PC-3 (cell line): ENCODE measurements at places on chromosomes 4 and X. TPM values are rescaled to one million over a fixed set of nuclear protein-coding genes. Genes with fewer than 3 reads are reported as not detected.

The MAMLD1 gene
- total RNA-seq: 2.8 and 3.6 TPM in 2 replicates

The MAGEE2 gene
- total RNA-seq: not detected in 2 replicates

The FDCSP gene
- not detected in 2 replicates for total RNA-seq

The SYP gene
- total RNA-seq: 0.29 and 0.47 TPM in 2 replicates

The XAGE1A gene
- not detected in 2 replicates for total RNA-seq

The KLKB1 gene
- total RNA-seq: not detected in 2 replicates

The CXorf49B gene
- total RNA-seq: not detected in 2 replicates

The BTK gene
- total RNA-seq: not detected in 2 replicates

The AWAT1 gene
- not detected in 2 replicates for total RNA-seq

The GPR143 gene
- total RNA-seq: 0.47 and 0.52 TPM in 2 replicates

The ANXA10 gene
- total RNA-seq: 0.47 and 0.92 TPM in 2 replicates

The AVPR2 gene
- total RNA-seq: not detected in 2 replicates

The DUSP9 gene
- 10.7 and 13.0 TPM in 2 replicates for total RNA-seq

The RNF150 gene
- 0.55 and 0.58 TPM in 2 replicates for total RNA-seq

- DNase-seq: peak; percentile 89
These were observed 2.8 kb downstream of the VEGFC start for GRCh38 chr4:176789955-176790354.

- no peak for DNase-seq
These were observed 37.3 kb upstream of the MBTPS2 start for GRCh38 chrX:21802054-21802670.

DNA sequence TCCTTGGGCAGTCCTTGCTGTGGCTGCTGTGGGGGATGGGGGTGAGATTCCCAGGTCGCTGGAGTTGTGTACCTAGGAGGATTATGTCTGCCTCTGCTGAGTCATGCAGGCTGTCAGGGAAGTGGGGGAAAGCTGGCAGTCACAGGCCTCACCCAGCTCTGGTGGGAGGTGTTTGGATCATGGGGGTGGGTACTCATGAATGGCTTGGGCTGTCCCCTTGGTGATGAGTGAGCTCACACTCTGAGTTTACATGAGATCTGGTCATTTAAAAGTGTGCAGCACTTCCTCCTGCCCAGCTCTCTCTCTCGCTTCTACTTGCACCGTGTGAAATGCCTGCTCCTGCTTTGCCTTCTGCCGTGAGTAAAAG, 24.6 kb upstream of the PDLIM3 start:
- peak; percentile 49 for DNase-seq

- no peak for DNase-seq
These were observed 6.7 kb upstream of the CD38 start for GRCh38 chr4:15771216-15772058.

DNA sequence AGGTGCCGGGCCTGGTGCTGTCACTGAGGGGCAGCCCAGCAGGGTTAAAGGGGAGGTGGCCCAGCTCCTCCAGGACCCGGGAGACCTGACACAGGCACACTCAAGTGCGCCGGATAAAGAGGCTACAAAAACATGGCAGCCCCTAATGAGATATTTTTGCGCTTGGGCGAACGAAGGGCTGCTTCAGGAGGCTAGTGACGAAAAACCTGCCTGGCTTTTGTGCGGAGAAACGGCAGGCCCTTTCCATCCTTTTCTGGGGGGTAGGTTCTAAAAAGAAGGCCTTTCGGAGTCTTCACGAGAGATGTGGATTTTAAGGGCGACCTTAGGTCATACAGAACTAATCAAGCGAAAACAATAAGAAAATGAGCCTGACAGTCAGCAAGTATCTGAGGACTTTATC, 35.5 kb downstream of the HELT start:
- no peak for DNase-seq

DNA sequence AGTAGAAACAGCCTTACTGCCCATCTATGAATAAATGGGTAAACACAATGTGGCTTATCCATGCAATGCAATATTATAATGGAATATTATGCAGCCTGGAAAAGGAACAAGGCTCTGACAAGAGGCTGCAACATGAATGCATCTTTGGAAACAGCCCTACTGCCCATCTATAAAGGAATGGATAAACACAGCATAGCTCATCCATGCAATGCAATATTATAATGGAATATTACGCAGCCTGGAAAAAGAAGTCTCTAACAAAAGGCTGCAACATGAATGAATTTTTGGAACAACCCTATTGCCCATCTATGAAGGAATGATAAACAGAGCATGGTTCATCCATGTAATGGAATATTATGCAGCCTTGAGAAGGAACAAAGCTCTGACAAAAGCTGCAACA, 161.0 kb downstream of the CRLF2 start:
- no peak for DNase-seq

GRCh38 chr4:184536065-184536880, 61.9 kb upstream of the IRF2 start:
- peak; percentile 4 for DNase-seq

DNA sequence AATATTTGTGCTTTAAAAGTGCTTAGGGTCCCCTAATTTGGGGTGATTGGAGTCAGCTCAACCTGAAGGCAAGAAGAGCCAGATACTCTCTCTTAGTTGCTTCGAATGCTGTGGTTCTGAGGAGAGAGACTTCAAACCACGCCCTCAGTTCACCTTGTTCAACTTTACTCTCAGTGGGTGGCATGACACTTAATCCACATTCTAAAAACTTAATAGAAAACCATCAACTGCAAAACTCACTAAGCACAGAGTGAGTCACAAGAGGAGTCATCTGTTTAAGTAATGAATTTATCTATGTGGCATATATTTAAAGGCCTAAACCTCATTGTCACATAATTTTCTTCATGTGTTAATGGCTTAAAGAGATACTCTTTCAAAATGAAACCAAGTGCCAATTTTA, 99.5 kb upstream of the SLC4A4 start:
- peak; percentile 75 for DNase-seq

GRCh38 chrX:80432441-80432840, 12.2 kb downstream of the TENT5D start:
- no peak for DNase-seq

DNA sequence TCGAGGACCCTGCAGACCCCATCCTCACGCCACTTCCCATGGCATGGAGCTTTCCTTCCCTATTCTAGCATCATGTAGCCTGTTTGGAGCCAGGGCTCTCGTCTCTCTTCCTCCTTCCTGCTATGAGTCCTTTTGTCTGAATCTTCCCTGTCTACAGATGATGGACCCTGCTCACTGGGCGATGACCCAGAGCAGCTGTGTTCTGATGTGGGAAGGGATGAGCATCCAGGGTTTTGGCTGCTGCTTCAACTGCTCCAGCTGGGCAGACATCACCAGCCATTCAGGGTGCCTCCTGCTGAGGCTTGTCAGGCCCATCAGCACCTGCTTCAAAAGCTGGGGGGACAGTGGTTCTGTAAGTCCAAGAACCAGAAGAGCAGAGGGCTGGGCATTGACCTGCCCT, 3.2 kb upstream of the CCKAR start:
- DNase-seq: no peak

DNA sequence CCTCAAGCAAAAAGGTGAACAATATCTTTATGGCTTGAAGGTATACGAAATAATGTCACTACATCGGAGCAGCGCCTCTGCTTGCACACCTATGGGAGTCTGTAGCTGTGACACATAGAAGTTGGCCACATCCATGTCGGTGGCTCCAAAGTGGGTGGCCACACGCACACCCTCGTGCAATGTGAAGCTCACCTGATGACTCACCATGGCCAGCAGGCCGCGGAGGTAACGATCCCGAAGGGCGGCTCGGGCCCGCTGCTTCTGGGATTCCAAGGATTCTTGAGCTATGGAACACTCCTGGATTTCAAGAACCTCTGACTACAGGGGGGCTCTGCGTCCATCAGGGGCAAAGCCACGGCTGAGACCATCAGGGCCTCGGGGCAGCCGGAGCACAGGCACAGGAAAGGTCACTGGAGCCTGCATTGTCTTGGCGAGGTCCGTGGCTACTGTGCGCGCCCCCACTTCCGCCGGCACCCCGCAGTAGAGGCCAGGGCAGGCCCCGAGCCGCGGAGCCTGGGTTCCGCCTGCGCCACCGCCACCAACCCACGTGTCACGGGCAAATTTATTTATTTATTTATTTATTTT, 25.2 kb downstream of the NYX start:
- DNase-seq: no peak

DNA sequence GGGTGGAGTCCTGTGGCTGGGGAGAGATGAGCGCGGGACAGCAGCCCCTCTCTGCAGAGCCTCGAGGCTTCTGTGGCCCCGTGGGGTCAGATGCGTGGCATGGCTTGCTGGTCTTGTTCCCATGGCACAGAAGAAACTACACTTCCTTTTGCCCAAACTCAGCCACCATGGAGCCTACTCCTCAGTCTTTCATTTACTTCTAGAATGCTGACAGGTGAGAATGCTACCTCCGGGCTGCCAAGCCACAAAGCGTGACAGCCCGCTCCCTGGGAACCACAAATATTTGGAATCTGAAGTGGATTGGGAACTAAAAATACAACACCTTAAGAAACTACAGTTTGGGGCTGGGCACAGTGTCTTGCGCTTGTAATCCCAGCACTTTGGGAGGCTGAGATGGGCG, 98.0 kb downstream of the TRAPPC11 start:
- DNase-seq: peak; percentile 72

- peak; percentile 43 for DNase-seq
These were observed 834 bp downstream of the NHS start for GRCh38 chrX:17375637-17376430.

DNA sequence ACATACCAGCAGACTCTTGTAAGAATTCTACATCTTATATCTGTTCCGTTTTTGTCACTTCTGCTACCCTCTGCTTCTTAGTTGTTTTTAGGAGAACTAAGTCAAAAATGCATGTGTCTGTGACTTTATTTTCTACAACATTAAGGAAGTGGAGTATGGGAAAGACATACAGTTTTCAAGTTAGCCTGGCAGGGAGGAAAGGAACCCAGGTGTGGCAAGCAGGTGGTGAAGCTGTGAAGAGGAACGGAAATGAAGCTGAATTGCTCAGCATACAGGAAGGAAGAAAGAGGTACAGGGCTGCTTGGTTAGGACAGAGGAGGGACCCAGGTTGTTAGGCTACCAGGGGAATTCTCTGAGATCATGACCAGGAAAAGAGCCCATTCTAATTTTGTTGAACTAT, 9.4 kb downstream of the GPRIN3 start:
- no peak for DNase-seq

DNA sequence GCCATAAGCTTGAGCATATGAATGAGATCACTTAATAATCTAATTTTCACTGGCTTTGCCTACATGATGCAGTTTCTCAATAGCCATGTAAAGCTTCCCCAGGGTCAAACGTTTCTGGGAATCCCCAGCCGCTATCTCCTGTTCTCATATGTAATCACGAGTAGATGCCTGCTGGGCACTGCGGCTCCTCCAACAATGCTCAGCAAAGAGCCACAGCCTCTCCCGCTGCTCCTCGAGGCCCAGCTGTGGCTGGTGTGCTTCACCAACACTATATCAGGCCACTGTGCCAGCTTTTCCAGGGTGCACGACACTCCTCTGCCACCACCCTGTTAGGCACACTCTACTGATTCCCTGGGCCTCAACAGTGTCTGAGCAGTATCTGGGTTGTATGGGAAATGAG, 78.3 kb upstream of the RASGEF1B start:
- no peak for DNase-seq

GRCh38 chr4:142372530-142373260, 473.4 kb downstream of the INPP4B start:
- DNase-seq: peak; percentile 7

DNA sequence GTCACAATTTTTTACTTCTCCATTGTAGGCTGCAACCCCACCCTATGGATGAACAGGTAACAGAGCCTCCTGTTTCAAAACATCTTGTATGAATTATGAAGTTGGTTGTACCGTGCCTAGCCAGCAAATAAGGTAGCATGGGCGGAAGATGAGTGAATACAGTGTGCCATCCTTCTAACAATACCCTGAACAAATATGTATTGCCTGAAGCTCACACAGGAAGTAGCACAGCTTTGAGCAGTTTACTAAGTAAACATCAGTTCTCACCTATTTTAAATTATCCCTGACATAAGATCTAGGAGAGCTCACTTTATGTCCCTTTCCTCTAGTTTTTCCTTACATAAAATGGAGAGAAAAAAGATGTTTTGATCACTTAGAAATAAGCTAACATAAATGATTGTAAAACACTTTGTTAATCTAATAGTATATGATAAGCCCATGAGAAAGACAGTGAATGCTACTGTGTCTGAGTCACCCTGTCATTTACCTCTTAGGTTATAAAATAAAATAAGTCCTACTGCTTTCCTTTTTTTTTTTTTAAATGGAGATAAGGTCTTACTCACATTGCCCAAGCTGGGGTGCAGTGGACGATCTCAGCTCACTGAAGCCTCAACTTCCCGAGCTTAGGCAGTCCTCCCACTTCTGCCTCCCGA, 36.6 kb downstream of the GRSF1 start:
- DNase-seq: peak; percentile 54

DNA sequence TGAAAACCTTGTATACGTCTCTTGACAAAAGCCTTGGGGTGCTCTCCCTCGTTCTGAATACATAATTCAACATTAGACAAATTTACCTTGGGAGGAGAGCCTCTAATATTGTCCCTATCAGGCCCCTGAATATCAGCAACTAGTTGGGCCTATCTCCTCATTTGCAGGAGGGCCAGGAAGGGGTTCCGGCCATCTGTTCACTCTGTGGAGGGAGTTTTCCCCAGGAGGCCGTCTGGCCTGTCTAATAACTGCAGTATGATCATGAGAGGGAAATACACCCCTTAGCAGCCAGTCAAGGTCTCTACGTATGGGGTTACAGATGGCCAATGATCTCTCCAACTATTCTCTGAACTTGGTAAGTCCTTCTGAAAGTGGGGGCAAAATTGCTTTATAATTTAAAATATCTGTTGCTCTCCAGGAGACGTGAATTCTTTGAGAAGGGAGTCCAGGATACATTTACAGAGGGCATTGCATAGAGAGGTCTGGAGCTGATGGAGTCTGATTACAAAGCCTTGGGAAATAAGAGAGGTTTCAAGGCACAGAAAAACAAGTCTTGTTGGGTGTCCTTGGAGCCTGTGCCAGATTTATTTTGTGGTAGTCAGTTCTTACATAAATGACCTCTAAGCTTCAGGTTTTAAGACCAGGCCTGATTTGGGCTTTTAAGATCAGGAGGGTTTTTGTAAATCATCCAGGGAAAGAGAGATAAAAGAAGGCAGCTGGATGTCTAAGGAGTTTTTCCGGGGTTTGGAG, 48.2 kb upstream of the UXT start:
- no peak for DNase-seq

DNA sequence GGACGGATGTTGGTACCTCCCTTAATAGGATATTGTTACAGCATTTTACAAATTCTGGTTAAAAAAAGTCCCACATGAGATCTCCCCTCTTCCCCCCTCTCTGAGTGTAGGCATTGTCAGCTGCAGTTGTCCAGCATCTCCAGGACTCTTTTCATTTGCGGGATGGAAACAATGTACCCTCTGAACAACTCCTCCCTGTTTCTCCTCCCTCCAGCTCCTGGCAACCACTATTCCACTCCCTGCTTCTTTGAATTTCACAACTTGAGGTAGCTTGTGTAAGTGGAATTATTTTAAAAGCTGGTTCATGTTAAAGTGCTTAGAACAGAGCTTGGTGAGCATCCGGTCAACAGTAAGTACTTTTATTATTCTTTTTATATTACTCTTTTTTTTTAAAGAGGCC, 69.8 kb downstream of the TBL1X start:
- no peak for DNase-seq

DNA sequence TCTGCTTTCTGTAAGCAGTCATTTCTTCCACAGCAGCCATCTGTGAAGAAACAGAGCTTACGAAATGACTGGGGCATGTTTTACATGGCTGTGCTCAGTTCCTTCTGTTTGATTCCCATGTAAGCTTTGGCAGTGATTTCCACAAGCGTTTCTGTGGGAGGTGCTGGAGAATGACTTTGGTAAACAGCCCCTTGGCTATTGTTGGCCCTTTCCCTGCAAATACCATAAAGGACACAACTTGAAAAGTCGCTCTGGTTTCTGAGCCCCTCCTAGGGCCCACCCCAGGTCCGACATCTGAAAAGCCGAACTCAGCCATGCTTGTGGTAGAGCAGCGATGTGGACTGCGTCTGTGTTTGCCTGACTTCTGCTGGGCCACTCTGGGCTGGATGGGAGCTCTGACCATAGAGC, 3.7 kb downstream of the LIMCH1 start:
- no peak for DNase-seq
